ENCODE measurements at places on chromosomes 4 and X.

- DNase-seq: no peak
These were observed 1847.5 kb upstream of the IGFBP7 start for GRCh38 chr4:58957711-58958110.

- DNase-seq: no peak
These were observed 756.4 kb upstream of the IGFBP7 start for GRCh38 chr4:57866468-57867171.

DNA sequence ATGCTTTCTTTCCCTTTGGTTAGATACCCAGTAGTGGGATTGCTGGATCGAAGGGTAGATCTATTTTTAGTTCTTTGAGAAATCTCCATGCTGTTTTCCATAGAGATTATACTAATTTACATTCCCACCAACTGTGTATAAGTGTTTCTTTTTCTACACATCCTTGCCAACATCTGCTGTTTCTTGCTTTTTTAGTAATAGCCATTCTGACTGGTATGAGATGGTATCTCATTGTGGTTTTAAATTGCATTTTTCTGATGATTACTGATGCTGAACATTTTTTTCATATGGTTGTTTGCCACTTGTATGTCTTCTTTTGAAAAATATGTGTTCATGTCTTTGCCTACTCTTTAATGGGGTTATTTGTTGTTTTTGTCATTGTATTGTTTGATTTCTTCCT is 6.6 kb upstream of the AGA start:
- no peak for DNase-seq

DNA sequence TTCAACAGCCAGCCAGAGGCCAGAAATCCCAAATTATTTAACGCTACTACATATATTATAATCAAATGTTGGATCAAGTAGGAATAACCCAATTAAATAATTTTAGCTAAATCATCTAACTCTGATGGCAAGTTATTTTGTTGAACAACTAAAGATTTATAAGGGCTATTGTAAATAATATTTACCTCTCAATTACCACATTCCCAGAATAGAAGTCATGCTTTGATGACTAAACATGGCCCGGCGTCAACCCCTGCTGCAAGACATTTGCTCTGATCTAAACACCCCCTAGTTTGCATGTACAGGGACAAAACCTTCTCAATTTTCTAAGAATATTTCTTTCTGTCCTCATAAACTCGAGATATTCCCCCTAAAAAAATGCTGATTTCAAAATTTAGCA is 14.2 kb downstream of the VEGFC start:
- DNase-seq: no peak

GRCh38 chrX:25300994-25301393 is 285.2 kb upstream of the ARX start:
- no peak for DNase-seq

Data from activated naive CD4-positive, alpha-beta T cell treated with anti-CD3 and anti-CD28 coated beads for 36 hours (primary cell).